ENCODE measurements at places on chromosomes 12 and 14.

DNA sequence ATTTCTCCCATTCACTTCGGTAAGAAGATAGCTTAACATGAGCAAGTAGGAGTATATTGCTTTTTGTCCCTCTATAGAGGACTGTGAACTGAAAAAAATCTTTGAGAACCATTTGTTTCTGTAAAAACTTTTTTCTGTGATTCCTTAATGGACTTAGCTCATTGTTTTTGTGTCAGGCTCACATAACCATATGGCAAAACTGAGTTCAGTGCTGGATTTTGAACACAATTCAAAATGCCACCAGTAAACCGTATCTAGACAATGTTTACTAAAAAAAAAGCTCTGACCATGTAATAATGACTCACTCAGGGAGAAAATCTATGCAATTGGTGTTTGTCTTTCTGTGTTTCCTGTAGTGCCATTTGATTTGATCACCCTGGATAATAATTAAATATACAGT is 5.2 kb downstream of the TRHDE start:
- DNase-seq = peak; percentile 36

GRCh38 chr14:56562883-56563282 is 16.7 kb upstream of the TMEM260 start:
- DNase-seq = no peak

GRCh38 chr14:31180299-31181051 is 27.1 kb downstream of the HECTD1 start:
- DNase-seq = no peak

DNA sequence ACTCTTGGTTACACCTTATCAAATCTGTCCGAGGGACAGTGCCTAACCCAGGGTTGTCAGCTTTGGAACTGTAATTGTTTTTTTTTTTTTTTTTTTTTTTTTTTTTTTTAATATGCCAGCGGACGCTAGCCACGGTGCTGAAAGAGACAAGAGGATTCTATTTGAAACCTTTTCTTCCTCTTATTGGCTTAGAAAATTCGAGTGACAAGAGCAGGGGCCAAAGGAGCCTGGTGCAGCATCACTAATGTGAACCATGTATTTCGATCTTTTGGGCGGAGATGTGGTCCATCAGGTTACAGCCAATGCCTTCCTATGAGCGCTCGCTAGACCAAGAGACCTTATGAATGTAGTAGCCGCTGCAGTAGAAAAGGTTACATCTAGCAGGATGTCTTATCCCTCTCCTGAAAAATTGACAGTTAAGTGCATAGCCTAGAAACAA is 922 bp downstream of the PTPRR start:
- DNase-seq = peak; percentile 8

- no peak for DNase-seq
Observed at GRCh38 chr12:52749827-52750226, 27.3 kb downstream of the KRT76 start.

DNA sequence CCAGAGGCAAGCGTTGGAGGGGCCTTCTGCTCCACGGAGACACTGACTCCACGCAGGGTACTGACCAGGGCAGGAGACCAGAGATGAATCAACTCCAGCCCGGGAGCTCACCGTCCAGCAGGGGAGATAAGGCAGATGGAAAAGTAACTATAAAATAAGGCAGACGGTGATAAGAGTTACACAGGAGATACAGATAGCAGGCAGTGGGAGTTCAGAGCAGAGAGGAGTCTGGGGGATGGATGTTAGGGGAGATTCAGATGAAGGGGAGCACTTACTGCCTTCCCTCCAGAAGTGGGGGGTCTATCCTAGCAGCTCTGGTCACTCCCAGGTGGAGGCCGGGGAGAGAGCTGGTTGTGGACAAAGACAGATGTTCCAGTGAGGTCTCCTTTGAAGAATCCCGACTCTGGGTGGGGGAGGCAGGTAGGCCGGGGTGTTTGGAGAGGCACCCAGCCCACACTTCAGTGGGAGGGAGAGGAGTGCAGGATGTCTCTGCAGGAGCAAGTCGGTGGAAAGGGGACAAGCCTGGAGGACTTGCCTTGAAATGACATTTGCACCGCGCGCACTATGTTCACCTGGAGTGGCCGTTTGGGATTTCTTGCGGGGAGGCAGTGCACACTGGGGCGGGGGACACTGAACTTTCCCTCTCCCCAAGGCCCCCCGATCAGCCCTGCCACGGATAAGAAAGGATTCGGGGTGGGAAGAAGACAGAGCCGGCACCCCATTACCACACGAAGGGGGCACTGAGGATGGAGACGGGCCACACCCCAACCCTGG is 1.2 kb downstream of the PITPNM2 start:
- DNase-seq = no peak

DNA sequence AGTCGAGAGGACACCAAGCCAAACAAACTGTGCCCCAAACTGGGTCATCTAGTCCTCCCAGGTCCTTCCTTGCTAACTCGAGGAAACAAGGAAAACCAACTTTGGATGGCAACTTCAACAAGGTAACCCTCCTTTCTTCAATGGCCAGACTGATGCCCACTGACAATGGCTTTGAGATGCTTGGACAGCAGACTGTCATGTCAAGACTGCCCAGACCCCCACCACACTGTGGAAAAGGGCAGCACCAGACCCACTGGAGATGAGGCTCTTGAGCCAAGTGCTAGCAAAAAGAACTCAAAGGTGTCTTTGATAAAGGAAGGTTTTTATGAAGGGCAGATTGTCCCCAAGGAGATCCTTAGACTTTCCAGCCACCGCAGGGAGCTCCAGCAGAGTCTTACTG is 9.0 kb upstream of the CDH24 start:
- DNase-seq = no peak

DNA sequence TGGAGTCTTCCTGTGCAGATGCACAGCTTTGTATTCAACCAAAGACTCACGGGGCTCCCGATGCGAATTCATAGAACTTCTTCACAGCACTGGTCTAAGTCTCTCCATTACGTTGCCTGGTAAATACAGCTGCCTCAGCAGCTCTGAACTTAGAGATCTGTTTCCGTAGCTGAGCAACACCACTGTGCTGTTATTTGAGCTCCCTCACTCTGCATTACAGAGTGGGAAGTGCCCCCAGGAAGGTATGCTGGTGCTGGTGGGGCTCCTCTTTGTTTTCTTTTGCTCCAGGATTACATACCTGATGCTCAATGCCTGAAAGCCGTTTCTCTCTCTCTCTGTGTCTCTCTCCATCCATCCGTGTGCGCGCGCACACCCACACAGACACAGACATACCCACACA is 227.5 kb upstream of the RMST start:
- no peak for DNase-seq

All from H4 (cell line).